ENCODE measurements at places on chromosomes 7 and 10.

DNA sequence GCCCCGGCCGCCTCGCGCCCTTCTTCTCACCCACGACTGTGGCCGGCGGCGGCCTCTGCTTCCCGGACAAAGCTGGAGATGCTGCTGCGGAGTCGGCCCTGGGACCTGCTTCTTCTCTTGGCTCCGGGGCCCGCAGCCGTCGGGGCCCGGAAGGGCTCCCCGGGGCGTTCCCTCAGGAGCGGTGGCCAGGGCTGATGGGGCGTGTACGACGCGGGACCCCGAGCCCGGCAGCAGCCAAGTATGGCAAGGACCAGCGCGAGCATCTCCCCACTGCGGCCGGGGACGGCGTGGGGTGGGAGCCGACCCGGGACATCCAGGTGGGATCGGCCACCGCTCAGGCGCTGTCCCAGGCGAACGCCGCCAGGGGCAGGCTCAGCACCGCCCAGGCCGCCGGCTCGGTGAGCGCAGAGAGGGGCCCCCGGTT is 27.6 kb upstream of the BMS1 start:
- no peak for DNase-seq

GRCh38 chr10:105359708-105360107 is 718.6 kb downstream of the SORCS3 start:
- DNase-seq = no peak

DNA sequence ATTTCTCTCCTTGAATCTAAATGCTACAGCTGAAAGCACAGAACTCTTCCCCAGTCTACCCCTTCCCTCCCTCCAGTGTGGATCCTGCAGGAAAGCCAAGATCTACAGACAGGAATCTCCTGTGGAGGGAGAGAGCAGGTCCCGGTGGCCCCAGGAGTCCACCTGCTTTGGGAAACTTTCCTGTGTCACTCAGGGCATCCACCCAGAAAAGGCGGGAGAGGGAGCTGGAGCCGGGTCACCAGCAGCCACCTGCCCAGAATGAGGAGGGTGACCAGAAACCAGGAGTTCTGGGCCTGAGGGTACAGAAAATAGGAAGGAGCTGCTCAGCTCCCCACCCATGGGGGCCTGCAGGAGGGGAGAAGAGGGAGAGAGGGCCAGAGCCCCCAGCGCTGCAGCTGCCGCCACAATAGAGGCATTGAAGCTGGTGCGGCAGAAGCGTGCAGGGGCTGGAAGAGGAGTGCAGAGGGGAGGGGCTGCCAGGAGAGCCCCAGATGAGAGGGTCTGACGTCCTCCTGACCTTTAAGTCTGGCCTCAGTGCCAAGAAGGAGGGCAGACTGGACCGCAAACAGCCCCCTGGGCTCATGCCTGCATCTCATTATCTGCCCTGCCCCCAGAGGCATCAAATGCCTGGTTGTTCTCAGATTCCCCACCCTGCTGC is 56.3 kb upstream of the TMEM72 start:
- DNase-seq = no peak

DNA sequence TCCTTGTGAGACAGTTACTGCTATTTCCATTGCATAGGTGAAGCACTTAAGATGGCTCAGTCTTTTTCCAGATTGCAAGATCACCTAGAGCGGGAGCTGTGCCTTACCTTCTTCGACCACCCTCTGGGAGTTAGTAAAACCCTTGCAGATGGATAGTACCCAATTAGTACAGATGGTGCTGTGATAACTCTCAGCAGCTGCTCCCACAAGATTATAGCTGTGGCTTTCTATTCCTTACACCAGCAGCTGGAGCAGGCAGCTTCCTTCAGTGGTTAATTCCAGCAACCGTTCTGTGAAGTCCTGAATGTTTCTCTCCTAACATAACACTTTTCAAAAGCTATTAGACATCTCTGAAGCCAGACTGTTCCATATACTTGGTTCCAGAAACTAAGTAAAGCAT is 796.8 kb downstream of the XPNPEP1 start:
- no peak for DNase-seq

DNA sequence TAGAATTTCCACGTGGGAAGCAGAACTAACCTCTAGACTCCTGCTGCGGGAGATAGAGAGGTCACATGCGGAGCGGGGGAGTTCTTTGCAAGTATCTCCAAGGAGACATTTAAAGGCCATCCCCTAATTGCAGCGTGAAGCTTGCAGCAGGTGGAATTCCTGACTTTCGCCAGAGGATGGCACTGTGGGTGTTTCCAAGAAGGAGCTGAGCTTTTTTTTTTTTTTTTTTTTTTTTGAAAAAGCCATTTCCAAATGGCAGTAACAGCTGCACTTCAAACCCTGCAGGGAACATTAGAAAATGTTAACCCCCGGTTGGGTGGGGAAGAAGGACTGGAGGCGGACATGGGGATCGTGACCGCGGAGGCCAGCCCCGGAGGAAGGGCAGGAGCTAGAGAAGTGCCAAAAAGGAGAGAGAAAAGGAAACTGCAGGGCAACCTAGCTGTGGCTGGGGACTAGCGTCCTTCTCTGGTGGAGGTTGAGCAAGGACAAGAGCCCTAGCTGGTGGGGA is 487.7 kb downstream of the TYW1 start:
- DNase-seq = no peak

DNA sequence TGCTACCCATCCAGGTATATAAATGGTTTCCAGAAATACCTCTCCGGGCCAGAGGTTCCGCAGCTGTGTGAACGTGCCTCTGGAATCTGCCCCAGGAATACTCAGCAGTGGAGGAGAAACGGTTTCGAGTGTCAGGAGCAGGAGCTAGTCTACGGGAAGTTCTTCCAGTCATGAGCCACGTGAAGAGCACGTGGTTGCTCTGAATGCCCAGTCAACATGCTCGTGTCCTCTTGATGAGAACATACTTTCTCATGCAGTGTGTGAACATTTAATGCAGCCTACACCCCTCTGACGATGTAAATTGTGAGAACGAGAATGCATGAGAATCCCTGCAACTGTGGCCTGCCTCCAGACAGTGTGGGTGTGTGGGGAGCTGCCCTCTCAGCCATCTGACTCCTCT is 277.0 kb upstream of the SHH start:
- no peak for DNase-seq

- no peak for DNase-seq
Measured at GRCh38 chr7:80132594-80132993, 2.0 kb upstream of the GNAI1 start.

- DNase-seq = no peak
Measured at GRCh38 chr7:26169271-26169670, 17.3 kb downstream of the NFE2L3 start.

DNA sequence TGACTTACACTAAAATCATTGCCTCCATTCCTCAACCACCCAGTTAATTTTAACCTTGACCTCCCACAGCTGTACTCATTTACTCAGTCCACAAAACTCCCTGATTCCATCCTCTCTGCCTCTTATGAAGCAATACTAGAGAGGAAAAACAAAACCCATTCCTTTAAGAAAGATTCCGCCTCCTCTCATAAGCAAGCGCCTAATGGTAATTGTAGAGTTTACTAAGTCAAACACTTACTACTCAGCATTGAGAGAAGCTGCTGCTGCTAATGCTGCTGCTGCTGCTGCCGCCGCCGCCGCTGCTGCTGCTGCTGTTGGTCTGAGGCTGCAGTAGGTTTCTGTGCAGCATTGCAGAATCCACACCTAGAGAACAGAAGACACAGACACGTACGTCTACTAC is 2.1 kb upstream of the ADD3 start:
- DNase-seq = no peak

DNA sequence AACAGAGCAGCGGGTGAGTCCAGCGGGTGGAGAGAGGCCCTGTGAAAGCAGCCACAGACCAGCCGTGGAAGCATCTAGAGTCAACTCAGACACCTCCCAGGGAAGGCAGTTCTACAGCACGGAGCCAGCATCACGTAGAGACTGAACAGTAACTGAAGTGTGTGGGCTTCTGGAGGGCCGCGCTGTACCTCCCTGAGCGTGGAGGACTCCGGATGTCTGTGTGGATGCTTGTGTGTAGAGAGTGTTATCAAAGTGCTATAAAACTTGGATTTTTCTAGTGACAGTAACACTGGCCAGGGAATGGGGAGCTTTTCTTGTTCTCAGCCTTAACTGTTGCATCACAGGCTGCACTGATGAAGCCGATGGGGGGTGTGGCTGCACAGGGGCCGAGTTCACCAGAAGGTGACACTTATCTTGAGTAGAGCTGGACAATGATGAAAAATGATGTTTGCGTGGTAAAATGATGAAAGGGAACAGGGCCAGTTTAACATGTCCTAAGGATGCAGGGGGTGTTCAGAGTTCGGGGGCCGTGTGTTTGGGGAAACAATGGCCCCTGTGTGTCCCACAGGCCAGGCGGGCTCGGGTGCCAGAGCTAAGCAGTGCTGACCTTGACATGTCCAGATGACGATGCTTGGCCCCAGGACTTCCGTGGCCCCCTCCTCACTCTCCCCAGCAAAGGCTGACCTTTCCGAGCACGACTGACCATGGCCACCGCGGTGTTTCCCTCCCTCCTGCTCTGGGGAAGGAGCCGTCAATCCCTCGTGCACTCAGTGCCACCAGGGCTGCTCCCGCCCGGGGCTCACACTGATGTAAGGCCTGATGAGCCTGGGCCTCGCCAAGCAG is 21.9 kb downstream of the MNX1 start:
- no peak for DNase-seq

DNA sequence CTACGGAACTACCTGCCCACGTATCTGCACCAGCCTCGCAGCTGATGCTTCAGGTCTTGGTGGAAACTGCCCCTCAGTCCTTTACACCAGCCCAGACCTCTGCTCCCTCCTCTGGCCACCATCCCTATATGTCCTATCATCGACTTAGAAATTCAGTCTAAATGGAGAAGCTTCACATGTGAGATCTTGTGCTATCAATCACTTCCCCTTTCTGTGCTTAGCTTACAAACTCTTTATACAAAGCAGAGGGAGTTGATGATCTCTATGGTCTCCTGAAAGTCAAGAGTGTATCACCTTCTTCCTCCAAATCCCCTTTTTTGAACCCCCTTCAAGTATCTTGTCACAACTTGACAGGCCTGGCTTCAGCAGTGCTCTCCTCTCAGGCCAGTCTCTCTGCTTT is 30.7 kb downstream of the ZNF777 start:
- no peak for DNase-seq

- no peak for DNase-seq
Measured at GRCh38 chr10:71635251-71635866, 84.2 kb downstream of the C10orf105 start.

DNA sequence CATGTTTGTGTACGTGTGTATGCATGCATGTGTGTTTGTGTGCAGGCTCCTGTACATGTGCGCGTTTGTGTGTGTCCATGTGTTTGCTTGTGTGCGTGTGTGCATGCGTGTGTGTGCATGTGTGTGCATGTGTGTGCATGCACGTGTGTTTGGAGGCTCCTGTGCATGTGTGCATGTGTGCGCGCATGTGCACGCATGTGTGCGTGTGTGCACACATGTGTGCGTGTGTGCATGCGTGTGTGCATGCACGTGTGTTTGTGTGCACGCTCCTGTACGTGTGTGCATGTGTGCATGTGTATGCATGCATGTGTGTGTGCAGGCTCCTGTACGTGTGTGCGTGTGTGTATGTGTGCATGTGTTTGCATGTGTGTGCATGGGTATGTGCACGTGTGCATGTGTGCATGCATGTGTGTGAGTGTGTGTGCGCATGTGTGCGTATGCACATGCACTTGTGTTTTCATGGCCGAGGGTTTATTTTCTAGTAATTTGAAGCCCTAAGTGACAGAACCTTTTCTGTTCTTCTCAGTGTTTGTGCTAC is 59.2 kb downstream of the INPP5A start:
- no peak for DNase-seq

- no peak for DNase-seq
Measured at GRCh38 chr7:50707236-50708006, 75.3 kb downstream of the GRB10 start.

GRCh38 chr10:79418886-79419595 is 26.4 kb downstream of the ZCCHC24 start:
- no peak for DNase-seq

DNA sequence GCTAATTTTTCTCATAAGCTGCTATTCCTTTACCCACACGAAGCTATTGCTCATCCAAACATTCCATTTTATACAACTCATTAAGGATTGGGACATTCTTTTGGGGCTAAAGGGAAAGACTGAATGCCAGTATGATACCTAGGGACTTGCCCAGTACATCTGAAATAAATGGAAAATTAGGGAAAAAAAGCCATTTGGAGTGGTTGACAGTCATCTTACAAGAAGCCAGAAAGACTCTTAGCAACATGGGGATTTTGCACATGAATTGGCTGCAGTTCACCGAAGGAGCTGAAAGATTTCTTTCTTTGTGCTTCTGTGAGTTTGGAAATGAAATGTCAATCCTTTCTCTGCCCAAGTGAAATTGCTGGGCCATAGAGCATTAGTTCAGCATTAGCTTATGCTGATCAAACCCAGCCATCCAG is 43.3 kb upstream of the MTURN start:
- DNase-seq = no peak

DNA sequence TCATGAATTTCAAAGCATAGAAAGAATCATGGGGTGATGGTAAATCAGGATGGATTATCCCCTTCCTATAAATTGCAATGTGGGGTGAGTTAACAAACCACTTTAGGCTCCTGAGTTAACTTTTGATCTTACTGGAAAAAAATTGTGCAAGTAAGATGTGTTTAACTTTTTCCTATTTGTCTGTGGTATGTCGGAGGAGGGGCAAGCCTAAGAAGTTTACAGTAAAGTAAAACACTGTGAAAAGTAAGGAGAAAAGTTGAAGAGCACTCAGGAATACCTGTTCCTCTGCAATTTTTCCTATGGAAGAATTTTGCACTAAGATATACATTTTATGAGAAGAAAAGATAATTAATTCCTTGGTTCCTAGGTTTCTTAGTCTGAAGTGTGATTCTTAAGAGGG is 44.4 kb downstream of the IFIT5 start:
- DNase-seq = no peak
